ENCODE measurements at places on chromosomes 7 and 10.

- DNase-seq, result no peak
These were observed 1.6 kb downstream of the FAM53B start for GRCh38 chr10:124742413-124743190.

GRCh38 chr7:29328045-29328444 lies 133.5 kb downstream of the CHN2 start:
- DNase-seq, result no peak

DNA sequence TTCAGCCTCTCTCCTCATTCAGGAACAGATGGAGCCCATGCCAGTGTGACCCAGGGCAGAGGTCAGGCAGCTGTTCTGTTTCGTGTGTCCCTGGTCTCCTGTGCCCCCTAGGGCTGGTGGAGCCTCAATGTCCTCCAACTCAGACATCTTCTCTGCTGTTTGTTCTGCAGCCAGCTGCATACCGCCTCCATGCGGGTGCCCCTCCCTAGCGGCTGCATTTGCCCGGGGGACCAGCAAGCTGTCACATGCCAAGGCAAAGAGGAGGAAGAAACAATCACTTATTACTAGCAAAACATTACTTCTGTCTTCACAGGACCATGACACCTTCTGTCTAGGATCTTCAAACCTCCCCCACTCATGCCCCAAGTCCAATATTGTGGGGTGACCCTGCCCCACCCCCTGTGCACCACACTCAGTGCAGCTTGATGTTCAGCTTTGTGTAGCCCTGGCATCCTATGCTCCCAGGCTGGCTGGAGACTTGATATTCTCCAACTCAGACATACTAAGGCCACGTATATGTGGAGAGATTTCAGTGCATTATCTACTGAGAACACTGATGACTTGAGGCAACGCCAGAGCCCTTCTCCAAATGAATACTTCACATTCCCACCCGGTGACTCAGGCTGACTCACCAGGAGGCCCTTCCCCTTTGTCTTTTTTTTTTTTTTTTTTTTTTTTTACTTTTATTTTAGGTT lies 188.9 kb downstream of the SKIDA1 start:
- no peak for DNase-seq

DNA sequence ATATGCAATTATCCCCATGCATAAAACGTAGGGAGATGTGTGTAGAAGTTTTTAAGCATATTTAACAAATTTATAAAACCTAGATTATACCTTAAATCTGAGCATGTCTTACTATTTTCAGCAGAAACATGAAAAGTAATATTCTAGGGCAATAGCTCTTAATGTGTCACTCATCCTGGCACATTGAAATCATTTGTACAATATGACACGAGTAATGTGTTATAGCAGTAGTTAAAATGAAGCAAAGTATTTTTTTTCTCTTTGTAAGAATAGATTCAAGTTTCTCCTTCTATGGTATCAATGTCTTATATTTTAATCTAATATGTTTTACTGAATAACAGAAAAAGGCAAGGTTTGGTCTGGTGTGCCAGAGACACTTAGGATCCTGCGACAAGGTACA lies 274.9 kb upstream of the PLXDC2 start:
- no peak for DNase-seq

DNA sequence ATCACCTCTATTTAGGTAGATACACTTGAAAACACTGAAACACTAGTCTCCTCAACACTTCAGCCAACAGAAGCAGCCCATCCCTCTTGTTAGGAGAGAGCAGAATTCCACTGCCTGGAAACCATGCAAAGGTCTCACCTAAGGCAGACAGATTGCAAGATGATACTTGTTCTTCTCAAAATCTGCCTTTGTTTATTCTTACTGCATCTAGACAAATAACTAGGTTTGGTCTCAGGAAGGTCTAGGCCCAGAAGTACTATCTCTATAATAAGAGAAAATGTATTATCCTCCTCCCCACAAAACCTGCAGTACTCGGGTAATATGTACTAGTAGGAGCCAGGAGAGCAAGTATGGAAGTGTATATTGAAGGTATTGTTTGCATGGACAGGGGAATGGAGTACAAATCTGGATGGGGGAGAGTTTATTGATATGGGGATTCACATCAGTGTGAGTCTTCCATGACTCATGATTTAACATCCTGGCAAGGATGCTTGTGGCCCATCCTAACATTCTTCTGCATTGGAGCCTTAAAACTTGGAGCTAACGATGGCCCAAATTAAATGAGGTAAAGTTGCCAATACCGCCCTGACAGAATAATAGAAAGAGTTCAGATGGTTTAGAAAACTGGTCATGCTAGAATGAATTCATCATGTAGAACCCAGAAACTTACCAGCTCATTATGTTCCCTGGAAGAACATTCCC lies 109.2 kb downstream of the EPC1 start:
- DNase-seq, result no peak

DNA sequence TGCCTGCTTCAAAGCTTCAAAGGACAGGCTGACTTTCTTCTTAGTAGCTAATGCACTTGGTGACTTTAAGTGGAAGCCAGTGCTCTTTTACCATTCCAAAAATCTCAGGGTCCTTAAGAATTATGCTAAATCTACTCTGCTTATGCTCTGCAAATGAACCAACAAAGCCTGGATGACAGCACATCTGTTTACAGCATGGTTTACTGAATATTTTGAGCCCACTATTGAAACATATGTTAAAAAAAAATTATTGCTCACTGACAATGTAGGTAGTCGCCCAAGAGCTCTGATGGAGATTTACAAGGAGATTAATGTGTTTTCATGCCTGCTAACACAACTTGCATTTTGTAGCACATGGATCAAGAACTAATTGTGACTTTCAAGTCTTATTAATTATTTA lies 258.2 kb upstream of the HGF start:
- no peak for DNase-seq

- DNase-seq, result no peak
These were observed 81.8 kb downstream of the SGMS1 start for GRCh38 chr10:50541921-50542320.

- DNase-seq, result no peak
These were observed 48.4 kb upstream of the FHIP2A start for GRCh38 chr10:114773197-114773532.

DNA sequence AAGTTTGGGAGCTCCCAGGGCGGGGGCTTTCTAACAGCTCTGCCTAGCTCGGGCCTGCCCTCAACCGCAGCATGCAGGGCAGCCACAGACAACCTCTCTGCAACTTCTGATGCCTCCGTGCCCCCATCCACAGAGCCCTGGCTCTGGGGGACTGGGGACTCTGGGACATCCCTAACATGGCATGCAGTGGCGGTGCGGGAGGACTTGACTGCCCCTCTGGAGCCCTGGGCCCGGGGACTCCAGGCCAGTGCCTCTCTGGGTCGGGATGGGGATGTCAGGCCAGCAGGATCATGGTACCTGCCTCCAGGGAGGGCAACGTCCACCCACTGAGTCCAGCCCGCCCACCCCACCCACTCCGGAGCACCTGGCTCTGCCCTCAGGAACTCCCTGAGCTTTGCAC lies 520 bp upstream of the AQP1 start:
- DNase-seq, result no peak

DNA sequence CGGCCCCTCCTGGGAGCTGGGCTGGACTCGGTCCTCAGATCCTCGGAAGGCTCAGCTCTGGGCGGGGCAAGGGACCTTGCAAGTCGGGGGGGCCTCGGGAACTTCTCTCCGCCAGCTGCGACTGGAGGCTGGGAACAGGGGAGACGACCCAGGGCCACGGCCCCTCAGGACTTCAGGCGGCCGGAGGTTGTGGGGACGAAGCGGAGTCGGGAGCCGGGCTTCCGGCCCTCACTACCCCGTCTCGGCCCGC lies 2.6 kb downstream of the ADIRF start:
- DNase-seq, result no peak

- no peak for DNase-seq
These were observed 152.2 kb downstream of the DNAJB6 start for GRCh38 chr7:157488966-157489365.

- no peak for DNase-seq
These were observed 15.3 kb downstream of the KCNH2 start for GRCh38 chr7:150962553-150963399.

GRCh38 chr10:107971973-107972372 lies 807.5 kb upstream of the SORCS1 start:
- DNase-seq, result no peak

DNA sequence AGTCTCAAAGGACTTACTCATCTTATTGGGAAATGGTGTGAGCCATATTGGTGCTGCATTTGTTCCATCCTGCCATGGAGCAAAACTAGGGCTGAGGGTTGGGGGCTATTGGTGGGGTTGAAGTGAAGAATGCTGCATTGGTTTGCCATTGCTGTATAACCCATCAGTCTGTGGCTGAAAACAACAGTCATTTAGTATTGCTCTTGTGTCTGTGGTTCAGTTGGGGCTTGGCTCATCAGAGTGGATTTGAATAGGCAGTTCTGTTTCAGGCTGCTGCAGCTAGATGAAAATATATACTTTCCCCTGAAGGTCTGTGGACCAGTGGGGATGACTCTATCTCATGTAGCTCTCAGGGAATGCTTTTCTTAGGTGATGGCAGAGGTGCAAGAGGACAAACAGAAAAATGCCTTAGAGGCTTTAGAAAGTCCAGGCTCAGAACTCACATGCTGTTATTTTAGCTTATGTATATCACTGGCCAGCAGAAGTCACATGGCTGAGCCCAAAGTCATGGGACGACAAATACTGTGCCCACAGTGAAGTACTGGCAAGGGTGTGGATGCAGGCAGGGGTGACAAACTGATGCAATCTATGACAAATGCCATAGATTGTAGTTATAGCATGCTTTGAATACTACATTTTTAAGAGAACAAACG lies 15.2 kb upstream of the EXOC6 start:
- no peak for DNase-seq

DNA sequence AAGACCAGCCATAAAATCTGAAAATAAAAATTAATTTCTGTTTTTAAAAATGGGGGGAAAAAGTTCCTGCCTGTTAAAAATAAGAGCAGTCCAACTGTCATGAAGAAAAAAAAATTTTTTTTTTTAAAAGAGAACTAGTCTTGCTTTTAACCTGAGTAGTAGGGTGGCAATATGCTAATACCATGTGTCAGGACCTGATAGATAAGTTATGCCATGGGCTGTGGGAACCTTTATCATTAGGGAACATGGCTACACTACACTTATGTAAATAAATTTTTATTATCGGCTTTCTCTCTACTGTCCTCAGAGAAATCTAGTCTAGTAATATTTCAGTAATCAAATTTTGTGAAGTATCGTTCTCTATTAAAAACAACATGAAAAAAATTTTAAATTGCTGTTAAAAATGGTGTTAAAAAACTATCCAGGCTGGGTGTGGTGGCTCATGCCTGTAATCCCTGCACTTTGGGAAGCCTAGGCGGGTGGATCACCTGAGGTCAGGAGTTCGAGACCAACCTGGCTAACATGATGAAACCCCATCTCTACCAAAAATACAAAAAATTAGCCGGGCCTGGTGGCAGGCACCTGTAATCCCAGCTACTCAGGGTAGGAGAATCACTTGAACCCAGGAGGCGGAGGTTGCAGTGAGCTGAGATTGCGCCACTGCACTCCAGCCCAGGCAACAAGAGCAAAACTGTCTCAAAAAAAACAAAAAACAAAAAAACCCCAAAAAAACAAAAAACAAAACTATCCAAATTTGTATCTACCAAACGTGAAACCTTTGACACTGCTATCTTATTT lies 20.7 kb downstream of the NT5C3A start:
- no peak for DNase-seq

DNA sequence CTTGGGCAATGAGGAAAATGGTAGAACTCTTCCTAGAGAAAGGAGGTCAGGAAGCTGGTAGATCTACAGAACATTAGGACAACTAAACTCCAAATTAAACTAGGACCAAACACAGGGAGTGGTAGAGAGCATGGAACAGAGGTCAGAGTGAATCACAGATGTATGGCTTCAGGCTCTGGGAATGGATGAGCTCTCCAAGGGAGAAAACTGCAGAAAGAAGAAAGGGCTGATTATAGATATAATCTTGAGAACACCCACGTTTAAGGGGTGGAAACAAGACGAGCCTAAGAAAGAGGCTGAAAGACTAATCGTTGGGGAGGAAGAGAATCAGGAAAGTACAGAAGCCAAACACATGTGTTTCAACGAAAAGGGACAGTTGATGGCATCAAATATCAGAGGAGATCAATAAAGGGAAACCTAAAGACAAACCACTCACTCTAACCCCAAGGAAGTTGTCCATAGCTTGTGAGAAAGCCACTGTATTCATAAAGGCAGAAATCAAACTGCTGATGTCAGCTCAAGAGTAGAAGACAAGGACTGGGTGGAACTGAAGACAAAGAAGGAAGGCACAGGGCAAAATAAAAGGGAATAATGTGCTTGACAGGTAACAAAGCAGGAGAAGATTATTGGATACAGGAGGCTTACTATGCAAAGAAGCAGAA lies 41.4 kb downstream of the NUDCD3 start:
- no peak for DNase-seq

DNA sequence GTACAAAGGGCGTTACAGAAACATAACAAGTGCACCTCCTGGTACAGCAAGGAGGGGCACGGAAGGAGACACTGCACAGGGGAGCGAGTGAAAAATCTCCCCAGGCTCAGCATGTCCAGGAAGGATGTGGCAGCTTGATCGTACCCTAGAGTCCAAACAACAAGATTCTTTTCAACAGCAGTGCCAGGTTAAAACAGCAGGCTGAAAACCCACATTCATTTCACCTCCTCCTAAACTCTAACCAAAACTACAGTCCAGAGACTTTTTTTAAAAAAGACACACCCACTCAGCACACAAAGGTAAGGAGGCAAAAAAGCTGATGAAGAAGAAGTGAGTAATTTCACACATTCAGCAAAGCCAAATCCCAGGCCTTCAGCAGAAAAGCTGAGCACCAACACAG lies 138.8 kb downstream of the SFMBT2 start:
- DNase-seq, result no peak

DNA sequence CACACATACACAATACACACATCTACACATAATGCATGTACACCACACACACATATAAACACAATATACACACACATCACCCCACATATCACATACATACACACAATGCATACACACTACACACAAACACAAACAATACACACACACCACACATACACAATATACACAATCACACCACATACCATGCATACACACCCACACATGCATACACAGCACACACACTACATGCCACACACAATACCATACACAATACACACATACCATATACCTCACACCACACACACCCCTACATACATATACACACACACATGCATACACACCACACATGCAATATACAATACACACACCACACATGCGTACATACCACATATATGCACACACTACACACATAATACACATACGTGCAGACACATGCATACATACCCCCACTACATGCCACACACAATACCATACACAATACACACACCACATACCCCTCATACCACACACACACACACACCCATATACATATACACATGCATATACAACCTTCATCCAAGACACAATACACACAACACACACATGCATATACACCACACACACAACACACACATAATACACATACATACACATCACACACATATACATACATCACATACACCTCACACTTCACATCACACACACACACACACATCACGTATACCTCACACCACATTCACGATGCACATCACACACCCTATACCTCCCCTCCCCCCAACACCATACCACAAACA lies 34.0 kb downstream of the PSMC2 start:
- no peak for DNase-seq
